ENCODE measurements at places on chromosomes 13 and 19.
A peak's percentile ranks its signal among the peaks of the same experiment; 100 is the strongest.

DNA sequence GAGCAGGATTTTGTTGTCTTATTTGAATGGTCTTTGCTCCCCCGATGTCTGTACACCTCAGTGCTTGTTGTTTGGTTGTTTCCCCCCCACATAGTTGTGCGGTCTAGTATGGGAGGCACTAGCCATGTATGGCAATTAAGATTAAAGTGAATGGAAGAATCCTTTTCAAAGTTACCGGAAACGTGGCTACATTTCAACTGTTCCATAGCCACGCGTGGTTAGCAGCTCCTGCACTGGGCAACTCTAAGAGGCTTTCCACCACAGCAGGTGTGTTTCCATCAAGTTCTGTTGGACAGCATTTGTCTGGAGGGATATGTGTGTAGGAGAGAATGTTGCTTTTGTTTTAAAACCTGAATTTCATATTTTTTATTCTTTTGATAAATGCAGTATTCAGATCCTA is 247.3 kb downstream of the GGACT start:
- DNase-seq = no peak

- DNase-seq = no peak
Measured at GRCh38 chr13:109548374-109548773, 238.0 kb downstream of the IRS2 start.

- no peak for DNase-seq
Measured at GRCh38 chr19:15154002-15154612, 46.7 kb downstream of the NOTCH3 start.

GRCh38 chr13:107251341-107251740 is 683.4 kb upstream of the ARGLU1 start:
- no peak for DNase-seq

- no peak for DNase-seq
Measured at GRCh38 chr13:73198991-73199411, 140.2 kb downstream of the KLF5 start.

GRCh38 chr13:93771227-93771626 is 544.6 kb downstream of the GPC6 start:
- DNase-seq = no peak

DNA sequence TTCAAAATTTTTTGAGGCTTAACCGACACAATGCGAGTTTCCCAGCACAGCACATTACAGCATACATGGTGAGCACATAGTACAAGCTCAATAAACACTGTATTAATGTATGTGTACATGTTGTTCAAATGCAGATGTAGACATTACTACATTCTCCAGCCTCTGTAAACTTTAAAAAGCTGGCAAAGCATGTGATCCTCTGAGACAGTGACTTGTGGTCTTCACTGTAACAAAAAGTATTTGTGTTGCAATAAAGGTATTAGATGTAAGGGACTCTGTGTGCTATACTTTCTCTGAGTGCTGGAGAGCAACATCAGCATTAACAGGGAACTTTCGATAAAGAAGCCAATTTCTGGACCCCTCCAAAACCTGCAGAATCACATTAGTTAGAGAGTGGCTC is 46.4 kb upstream of the ZNF254 start:
- no peak for DNase-seq

DNA sequence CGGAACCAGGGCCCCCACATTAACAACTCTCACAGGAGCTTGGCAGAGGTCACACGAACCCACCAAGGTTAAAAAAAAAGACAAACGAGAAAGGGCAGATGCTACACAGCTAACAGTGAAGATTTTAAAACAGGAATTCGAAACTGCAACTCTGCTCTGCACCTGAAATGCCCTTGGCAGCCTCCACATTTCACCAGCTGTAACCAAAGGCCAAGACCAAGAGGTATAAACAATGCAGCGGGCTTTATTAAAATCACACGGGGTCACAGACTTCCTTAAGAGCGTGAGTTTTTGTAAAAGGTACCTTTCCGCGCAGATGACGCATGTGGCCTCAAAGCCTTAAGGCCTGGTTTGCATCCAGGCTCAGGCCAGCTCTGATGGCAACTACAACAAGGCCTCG is 88.2 kb downstream of the STK24 start:
- DNase-seq = no peak

DNA sequence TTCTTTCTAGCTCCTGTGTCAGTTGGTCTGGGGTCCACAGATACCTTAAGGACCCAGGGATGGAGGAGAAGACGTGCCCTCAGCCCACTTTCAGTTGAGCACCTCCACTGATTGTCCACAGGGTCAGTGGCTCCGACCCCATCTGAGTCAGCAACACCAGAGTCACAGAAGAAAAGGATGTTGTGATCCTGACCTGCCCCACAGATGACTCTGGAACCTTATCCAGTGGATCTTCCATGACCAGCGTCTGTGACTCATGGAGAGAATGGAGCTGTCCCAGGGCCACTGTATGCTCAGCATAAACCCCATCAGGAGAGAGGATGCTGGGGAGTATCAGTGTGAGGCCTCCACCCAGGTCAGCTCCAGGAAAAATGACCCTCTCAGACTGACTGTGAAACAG is 22.0 kb downstream of the CEACAM4 start:
- no peak for DNase-seq

DNA sequence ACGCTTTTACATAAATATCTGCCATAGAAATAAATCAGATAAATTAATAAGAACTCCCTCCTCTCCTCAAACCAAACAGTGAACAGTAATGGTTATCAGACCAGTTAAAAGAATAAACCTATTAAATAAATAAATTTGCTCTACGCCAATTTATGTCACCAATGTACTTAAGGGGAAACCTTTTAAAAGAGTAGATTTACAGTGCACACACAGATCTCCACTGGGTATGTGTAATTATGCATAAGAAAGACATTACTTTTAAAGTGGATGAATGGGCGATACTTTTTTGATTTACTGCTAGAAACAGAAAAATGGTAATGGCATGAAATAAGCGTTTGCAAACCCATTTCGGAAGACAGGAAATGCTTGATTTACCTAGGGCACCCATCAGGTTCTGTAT is 34.9 kb upstream of the C19orf12 start:
- DNase-seq = no peak

- no peak for DNase-seq
Measured at GRCh38 chr19:30202060-30202600, 170.1 kb upstream of the ZNF536 start.

- no peak for DNase-seq
Measured at GRCh38 chr19:2398735-2399305, 28.6 kb downstream of the TIMM13 start.

DNA sequence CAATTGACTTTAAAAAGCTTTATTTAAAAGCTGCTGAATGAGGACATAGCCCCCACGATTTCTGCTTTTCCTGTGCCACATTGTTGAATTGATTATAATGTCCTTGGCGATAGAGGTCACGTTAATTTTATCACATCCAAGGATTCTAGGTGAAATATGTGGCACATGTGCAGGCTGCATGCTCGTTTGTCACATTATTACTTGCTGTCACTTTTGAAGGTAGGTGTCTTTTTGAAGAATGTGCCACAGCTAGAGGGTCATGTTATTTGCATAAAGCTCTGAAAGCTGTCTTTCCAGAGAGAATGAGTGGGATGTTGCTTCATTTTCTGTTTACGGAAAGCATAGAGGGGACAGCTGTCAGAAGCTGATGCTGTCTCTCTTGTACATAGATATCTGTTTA is 927.6 kb upstream of the ATXN8OS start:
- no peak for DNase-seq

DNA sequence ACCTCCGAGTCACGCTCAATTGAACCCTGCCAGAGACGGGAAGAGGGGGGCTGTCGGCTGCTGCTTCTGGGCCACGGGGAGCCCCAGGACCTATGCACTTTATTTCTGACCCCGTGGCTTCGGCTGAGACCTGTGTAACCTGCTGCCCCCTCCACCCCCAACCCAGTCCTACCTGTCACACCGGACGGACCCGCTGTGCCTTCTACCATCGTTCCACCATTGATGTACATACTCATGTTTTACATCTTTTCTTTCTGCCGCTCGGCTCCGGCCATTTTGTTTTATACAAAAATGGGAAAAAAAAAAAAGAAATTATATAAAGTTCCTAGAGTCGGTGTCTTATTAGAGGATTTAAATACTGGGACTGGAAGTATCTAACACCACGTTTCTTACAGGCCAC is 11.7 kb downstream of the TRIP10 start:
- DNase-seq = no peak

DNA sequence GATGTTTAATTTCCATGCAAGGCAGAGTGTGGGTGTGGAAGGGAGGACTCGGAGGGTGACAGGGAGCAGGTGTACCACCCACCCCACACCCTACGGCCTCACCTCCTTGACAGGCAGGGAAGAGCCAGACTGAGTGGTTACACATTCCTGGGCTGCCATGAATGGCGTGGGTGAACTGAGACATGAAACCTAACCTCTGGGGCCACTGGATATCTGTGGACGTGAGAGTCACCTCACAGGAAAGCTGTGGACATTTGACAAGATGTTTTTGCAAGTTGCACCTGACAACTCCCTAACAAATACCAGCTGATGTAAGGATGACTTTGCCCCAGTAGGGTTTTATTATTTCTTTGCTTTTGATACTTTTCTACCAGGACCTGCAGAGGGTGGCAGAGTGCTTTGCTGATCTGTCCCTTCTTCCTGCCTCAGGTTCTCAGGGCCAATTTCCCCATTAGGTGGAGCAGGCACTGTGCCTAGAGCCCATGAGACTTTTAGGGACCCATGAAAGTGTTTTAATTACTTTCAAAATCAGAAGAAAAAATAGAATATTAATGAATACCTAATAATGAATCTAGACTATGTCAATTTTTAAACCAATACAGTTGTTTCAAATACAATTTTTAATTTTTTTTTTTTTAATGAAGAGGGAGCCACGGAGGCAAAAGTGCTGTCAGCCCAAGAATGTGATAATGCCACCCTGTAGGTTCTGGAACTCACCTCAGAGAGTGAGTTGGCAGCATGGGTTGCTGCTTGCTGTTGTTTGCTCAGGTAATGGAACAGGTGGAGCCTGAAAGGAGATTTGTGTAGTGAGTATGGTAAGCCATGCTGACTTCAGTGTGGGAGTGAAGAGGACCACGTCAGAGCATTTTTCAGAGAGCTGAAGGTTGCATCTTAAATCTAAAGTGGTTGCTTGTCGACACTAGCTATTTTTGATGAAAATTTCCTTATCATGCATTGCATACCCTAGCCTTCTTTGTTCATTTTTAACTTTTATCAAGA is 58.0 kb upstream of the CYSLTR2 start:
- no peak for DNase-seq

- DNase-seq = no peak
Measured at GRCh38 chr19:49549045-49549444, 21.2 kb downstream of the RCN3 start.

DNA sequence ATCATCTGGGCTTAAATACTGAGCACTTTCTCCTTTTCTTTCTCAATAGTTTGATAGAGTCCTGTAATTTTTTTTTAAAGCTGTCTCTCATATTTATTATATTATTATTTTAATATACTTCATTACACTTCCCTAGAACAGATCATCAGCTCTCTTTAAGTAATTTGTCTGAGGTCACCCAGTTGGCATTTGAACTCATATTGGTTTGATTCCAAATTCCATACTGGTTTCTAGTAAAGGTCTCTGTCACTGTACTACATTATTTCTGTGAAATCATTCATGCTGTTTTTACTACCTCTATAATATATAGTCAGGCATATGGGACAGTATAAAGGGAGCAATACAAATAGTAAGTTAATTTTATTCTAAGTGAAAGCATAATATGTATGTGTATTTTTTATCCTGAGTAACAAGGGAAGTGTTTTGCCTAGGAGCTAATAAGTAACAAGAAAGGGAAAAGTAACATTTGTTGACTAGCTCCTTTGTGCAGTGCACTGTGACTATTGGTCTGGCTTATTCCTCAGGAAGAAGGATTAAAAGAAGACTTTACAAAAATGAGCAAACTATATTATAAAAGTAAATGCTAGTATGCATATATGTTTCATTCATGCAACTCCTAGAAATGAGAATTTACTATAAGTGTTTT is 14.3 kb downstream of the LPAR6 start:
- DNase-seq = no peak

DNA sequence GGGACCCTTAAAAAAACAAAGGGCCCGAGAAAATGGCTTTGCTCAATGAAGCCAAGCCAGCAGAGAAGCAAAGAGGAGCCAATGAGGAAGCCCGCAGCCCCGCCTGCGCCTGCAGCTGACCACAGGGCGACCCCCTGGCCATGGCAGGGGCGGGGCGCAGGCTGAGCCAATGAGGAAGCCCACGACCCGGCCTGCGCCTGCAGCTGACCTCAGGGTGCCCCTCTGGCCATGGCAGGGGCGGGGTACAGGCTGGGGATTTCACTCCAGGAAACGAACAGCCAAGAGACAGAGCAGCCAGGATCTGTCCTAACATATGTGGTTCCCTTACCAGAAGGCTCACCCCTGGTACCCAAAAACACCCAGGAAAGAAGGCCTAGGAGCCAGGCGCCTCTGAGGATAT is 101.4 kb downstream of the STK24 start:
- DNase-seq = no peak

GRCh38 chr19:34088292-34088691 is 84.0 kb upstream of the LSM14A start:
- DNase-seq = no peak

DNA sequence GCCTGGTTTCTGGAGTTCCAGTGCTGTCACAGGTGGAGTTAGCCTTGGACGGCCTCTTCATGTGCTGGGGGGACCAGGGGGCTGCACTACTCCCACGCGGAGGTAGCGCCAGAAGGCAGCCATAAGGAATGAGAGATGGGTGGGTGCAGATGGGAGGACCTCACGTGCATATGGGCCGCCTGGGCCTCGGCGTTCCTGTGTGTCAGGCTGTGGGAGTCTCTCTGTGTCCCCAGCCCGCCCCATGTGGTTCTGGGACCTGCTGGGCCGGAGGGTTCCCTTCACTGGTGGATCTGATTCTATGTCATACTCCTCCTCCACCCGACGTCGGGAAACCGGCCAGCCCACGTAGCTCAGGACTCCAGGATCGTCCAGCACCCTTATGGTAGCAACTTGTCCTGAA is 149.0 kb upstream of the SOX1 start:
- DNase-seq = no peak

DNA sequence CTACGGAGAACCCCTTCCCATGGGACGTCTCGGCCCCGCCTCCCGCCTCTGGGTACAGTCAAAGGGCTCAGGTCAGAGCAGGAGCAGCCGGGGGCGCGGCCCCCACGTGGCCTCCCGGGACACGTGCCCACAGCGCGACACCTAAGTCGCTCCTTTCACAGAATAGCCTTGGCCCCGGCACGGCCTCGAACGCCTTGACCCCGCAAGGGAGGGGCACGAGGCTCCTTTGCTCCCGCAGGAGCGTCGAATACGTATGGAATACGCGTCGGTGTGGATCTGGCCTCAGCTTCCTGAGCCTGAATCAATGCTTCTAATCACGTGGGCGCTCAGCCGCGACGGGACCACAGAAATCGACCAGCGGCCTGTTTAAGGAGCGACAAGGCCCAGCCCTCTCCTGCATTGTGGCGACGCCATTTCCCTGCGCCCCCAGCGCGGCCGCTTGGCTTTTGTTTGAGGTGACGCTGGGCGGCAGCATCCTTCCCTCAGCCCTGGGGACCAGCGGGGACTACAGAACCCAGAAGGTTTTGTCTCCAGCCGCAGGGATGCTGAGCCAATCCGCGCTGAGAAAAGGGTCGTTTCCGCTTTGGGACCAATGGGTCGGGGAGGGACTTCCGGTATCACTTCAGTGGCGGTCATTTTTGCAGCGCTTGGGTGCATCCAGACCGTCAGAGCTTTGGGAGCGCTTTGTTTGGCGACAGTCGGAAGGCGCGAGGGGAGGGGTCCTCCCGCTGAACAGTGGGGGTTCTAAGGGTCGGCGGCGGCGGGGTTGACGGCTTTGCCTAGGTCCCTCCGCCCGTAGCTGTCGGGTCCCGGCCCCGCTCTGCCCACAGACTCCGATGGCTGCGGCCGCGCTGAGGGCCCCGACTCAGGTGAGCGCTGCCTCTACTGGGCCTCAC is at the start of gene ZIK1:
Gene ZIK1 (plus strand): TSS at position 625 of the 896 bp plus-strand sequence. CDS start 212 bp downstream, at position 837.
- DNase-seq = peak; percentile 79

GRCh38 chr13:48561466-48562235 is 28.8 kb upstream of the RCBTB2 start:
- no peak for DNase-seq
